Amniotic epithelial cell (primary cell): ENCODE measurements at places on chromosomes 6 and 20.

- no peak for DNase-seq
These were observed 286.9 kb upstream of the PTCHD4 start for GRCh38 chr6:48397887-48398286.

DNA sequence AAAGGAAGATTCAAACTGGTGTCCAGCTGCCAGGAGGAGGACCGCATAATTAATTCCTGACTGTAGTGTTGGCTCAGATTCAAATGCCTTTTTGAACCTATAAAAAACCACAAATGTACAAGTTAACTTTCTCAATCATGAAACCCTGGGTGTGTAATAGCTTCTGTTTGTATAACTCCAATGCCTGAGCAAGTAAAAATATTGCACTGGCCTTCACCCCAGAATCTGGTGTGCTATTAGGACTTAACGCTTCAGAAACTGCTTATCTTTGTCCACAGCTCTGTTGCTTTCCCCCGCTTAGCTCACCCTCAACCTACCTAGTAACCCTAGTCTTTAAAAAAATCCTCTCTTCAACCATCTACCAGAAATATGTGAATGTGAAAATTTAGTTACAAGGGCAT, 119.1 kb upstream of the MAP7 start:
- DNase-seq = peak; percentile 99

DNA sequence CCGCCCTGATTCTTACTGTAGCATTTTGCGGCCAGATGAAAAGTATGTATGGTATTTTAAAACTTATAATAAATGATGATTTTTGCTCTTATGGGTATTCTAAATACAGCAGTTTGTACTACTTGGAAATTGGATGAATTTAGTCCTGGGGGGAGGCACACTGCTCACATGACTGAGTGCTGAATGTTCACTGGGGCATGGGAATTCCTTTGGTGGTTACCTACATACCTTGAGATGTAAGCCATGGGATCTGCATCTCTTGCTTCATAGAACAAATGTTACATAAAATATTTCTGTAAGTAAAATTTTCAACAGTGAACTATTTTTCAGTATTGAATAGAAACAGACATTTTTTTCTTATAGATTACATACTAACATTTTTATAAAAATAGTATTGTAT, 71.1 kb downstream of the FIG4 start:
- DNase-seq = peak; percentile 57

GRCh38 chr6:76451926-76452709, 379.7 kb upstream of the IMPG1 start:
- DNase-seq = no peak

GRCh38 chr20:37999526-38000263, 33.6 kb downstream of the TTI1 start:
- no peak for DNase-seq

DNA sequence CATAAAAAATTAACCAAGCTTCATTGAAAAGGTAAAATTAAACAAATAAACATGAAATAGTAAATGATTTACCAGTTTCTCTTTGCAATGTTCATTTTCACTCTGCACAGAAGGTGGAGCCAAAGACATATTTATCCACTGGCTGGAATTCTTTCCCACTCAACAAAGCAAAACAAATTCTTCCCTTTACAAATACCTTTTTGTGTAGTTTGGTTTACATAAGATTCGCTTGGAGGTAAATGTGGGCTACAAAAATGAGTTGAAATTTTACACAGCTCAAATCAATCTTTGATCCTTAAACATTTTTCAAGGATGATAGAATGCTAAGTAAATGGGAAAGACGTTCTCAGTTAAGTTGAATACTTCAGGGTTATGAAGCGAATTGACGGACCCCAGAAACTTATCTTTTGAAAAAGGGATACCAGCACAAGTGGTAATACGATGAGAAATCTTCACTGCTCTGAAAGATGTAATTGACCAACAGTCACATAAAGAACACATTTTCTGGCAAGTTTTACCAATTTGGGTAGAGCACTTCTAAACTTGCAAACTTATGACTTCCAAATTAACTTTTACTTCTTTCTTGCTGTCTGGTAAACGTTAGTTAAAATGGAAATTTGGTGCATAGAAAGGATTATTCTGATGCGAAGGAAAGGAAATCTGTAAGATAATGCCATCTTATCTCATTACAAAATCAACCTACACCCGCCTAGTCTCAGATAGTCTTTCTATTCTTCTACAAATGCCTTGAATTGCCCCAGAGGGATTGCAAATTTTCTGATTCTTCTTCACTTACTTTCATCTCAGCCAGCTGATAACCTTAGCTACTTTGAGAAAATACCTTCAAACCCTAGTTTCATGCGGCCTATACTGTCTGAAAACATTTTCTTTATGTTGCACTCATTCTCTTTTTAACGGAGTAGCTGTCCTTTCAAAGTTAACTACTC, 4.7 kb upstream of the GJA1 start:
- DNase-seq = peak; percentile 56

- DNase-seq = no peak
These were observed 34.5 kb downstream of the SYTL3 start for GRCh38 chr6:158684311-158684710.

- DNase-seq = no peak
These were observed 1092.3 kb downstream of the KHDRBS2 start for GRCh38 chr6:61193771-61194170.

- DNase-seq = peak; percentile 86
These were observed 339 bp upstream of the GMEB2 start for GRCh38 chr20:63627129-63627750.

DNA sequence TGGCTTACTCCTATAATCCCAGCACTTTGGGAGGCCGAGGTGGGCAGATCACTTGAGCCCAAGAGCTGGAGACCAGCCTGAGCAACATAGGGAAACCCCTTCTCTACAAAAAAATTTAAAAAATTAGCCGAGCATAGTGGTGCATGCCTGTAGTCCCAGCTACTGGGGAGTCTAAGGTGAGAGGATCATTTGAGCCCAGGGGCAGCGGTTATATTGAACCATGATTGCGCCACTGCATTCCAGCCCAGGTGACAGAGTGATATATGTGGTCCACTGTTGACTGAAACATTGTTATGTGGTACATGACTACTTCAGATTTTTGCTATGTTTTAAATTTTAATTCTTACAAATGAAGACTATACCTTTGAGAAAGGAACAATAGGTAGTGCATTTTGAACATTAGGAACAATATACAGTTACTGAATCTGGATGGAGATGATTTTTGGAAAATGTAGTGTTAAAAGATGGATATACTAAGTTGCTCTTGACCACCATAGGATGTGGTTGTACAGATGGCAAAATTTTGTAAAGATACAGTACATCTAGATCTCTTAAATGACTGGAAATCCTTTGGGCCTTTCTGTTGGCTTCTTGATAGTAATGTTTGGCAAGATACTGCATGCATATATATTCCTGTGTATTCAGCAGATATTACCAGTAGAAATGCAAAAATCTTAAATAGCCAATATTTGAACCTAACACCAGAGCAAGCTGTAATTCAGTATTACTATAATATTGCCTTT, 35.9 kb downstream of the MAPK14 start:
- no peak for DNase-seq

GRCh38 chr6:62998022-62998421, 213.2 kb upstream of the FKBP1C start:
- DNase-seq = no peak

- DNase-seq = no peak
These were observed 93.9 kb downstream of the SPTLC3 start for GRCh38 chr20:13102694-13103093.

DNA sequence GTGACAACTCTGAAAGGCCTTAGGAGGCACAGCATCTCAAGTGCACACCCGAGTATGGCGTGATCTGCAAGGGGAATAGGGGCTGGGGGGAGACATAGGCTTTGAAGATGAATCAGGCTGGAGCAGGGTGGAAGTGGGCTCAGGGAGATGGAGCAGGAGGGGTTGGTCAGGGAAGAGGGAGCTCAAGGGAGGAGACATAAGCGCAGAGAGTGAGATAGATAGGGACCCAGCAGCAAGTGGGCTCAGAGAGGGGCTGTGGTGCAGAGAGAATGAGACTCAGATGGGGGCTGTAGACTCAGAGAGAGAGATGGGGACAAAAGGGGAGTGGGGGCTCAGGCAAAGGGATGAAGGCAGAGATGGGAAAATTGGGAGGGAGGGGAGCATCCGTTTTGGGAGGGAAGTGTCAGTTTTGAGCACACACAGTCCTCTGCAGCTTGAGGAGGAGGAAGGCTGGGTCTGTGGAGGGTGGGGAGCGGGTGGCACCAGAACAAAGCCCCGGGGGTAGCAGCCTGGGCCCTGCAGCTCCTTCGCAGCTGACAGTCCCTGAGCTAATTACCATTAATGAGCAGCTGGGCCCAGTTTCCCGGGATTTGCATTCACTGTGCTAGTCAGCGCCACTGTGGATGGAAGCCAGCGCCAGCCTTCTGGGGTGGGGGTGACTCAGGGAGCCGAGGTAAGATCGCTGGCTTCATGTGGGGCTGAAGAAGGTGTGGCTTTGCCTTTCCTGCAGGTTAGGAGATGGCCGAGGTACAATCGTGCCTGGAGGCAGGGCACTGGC, 18.7 kb downstream of the SRXN1 start:
- no peak for DNase-seq
